Spinal cord (tissue), 10 donors: ENCODE measurements at places on chromosomes 7 and 10.

DNA sequence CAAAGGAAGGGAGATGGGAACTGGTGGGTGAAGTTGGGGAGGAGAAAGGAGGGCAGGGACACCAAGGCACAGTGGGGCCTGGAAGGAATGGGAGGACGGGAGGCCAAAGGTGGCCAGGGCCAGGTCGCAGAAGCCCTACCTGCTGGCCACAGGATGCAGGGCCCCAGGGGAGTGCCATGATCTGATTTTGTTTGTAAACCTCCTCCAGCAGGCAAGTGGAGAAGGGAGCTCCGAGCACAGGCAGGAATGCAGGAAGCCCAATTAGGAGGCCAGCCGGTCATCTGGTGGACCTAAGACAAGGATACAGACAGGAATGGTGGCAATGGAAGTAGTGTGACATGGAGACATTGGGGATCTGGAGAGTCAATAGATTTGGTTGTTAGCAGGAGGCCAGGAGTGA is 107.0 kb upstream of the ZMIZ1 start:
- H3K36me3 ChIP-seq = no peaks in the 10 kb centered on the region
- peaks cover 58% of the 10 kb centered on the region for H3K4me1 ChIP-seq
- H3K4me3 ChIP-seq = no peak overlapping the region
- H3K27ac ChIP-seq = no peak overlapping the region
- no peak for DNase-seq
- no peaks in the 10 kb centered on the region for H3K27me3 ChIP-seq

GRCh38 chr10:58672845-58673244 is 160.2 kb downstream of the BICC1 start:
- no peaks in the 10 kb centered on the region for H3K36me3 ChIP-seq
- H3K4me3 ChIP-seq = no peak overlapping the region
- H3K27me3 ChIP-seq = no peaks in the 10 kb centered on the region
- no peak overlapping the region for H3K27ac ChIP-seq
- no peaks in the 10 kb centered on the region for H3K4me1 ChIP-seq
- DNase-seq = peak; percentile 29

DNA sequence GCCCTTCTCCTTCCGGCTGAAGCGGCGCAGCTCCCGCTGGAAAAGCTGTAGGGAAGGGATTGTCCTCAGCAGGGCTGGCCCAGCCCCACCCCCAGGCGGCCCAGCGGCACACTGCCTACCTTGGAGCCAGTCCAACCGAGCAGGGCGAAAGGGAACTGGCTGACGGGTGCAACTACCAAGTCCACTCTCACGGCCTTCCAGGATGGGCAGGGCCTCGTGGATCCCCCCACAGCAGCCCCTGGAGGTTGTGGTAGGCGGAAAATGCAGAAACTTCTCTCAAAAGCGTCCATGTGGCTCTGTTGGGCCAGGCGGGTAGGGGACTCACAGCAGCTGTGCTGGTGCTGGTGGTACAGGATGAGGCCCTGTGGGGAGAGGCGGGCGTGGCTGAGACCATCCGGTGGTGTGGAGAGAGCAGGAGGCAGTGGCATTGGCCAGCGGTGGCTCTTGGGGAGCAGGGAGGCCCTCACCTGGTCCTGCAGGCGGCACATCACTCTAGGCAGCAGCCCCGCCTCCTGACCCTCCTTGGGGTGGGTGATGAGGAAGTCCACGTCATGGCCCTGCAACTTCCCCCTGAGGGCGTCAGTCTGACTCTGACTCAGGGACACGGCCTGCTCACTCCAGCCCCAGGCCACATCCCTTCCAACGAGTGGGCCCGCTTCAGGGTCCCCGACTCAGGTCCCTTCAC is 8.4 kb upstream of the PGAM2 start:
- H3K4me3 ChIP-seq = no peak overlapping the region
- H3K27me3 ChIP-seq = no peaks in the 10 kb centered on the region
- no peak overlapping the region for H3K27ac ChIP-seq

DNA sequence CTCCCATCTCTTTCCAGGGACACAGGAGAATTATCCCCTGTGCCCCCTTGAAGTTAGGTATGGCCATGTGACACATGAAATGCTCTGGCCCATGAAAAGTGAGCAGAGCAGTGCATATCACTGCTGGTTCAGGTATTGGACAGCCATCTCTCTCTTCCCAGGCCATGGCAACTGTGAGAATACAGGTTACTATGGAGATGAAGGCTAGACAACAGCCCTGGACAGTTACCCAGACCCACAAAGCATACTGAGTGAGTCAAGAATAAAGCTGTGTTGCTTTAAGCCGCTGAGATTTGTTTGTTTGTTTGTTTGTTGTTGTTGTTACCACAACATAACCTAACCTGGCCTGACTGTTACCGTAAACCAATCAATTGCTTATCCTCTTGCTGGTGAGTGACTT is 722.3 kb downstream of the KCNMA1 start:
- H3K27ac ChIP-seq = no peak overlapping the region
- peaks cover 2% of the 10 kb centered on the region for H3K4me1 ChIP-seq
- H3K27me3 ChIP-seq = no peaks in the 10 kb centered on the region
- H3K4me3 ChIP-seq = no peak overlapping the region
- H3K36me3 ChIP-seq = no peaks in the 10 kb centered on the region
- DNase-seq = no peak

GRCh38 chr7:15085366-15085765 is 182.8 kb upstream of the DGKB start:
- no peaks in the 10 kb centered on the region for H3K27me3 ChIP-seq
- H3K36me3 ChIP-seq = no peaks in the 10 kb centered on the region
- no peaks in the 10 kb centered on the region for H3K4me1 ChIP-seq
- DNase-seq = no peak

- H3K27ac ChIP-seq = peak overlapping the region; percentile 65
- H3K4me3 ChIP-seq = no peak overlapping the region
- H3K27me3 ChIP-seq = no peaks in the 10 kb centered on the region
- no peaks in the 10 kb centered on the region for H3K36me3 ChIP-seq
Observed at GRCh38 chr10:121668314-121669027, 70.2 kb upstream of the FGFR2 start.

- DNase-seq = no peak
- H3K4me3 ChIP-seq = no peak overlapping the region
- no peak overlapping the region for H3K27ac ChIP-seq
- no peaks in the 10 kb centered on the region for H3K4me1 ChIP-seq
Observed at GRCh38 chr10:92742331-92743228, 52.8 kb downstream of the HHEX start.

DNA sequence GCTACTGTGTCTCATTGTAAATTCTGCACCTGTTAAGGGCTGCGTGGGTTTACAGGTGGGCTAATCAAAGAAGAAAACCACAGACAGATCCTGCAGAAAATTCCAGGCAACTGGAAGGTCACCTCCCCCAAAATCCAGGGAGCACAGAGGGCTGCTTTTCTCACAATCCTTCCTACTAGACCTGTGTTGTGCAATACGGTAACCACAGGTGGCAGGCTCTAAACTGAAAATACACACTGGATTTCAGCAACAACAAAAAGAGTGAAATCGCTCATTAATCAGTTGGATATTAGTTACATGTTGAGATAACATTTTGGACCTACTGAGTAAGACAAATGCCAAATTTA is 83.2 kb downstream of the SLC16A9 start:
- no peak overlapping the region for H3K27ac ChIP-seq
- H3K36me3 ChIP-seq = no peaks in the 10 kb centered on the region
- peaks cover 3% of the 10 kb centered on the region for H3K4me1 ChIP-seq
- no peaks in the 10 kb centered on the region for H3K27me3 ChIP-seq

- no peak overlapping the region for H3K4me3 ChIP-seq
- H3K4me1 ChIP-seq = no peaks in the 10 kb centered on the region
- no peaks in the 10 kb centered on the region for H3K27me3 ChIP-seq
Observed at GRCh38 chr7:99155211-99155610, 11.3 kb upstream of the SMURF1 start.

DNA sequence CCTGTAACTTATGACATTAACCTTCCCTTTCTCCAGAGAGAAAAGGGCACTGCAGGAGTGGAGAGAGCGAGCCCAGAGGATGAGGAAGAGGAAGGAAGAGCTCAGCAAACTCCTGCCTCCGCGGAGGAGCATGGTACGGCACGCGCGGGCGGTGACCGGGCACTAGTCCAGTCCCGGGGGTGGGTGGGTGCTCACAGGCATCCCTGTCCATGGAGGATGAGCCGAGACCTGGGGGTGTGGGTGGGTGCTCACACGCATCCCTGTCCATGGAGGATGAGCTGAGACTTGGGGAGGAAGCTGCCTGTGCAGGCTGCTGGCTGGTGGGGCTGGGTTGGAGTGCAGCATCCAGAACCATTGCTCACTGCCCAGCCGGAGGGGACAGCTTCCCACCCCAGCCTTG is 23.8 kb downstream of the LRRC27 start:
- no peaks in the 10 kb centered on the region for H3K27me3 ChIP-seq
- no peak overlapping the region for H3K27ac ChIP-seq
- no peak for DNase-seq
- no peaks in the 10 kb centered on the region for H3K4me1 ChIP-seq
- no peak overlapping the region for H3K4me3 ChIP-seq
- peaks cover 79% of the 10 kb centered on the region for H3K36me3 ChIP-seq

GRCh38 chr10:75350791-75351190 is 50.8 kb downstream of the ZNF503 start:
- H3K27me3 ChIP-seq = no peaks in the 10 kb centered on the region
- DNase-seq = no peak
- H3K36me3 ChIP-seq = no peaks in the 10 kb centered on the region
- peaks cover 7% of the 10 kb centered on the region for H3K4me1 ChIP-seq

- H3K4me1 ChIP-seq = no peaks in the 10 kb centered on the region
- no peaks in the 10 kb centered on the region for H3K36me3 ChIP-seq
- H3K27ac ChIP-seq = no peak overlapping the region
Observed at GRCh38 chr10:81944609-81945008, 69.6 kb downstream of the NRG3 start.

DNA sequence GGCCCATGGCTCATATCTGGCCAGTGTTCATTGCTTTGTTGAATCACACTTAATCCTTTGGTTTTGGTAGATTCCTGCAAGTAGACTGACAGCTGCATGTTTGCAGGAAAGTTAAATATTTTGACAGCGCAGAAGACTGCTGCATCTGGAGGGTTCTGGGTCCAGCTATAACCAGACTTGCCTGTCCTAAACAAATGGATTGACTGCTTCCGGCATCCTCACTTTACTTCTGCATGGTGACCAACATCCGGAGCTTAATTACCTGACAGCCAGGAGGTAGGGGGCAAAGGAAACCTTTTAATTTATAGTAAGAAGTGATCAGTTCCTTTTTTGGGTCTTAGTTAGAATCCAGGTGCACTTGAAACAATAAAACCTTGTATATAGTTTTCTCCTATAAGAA is 263.3 kb downstream of the SNX10 start:
- peaks cover 6% of the 10 kb centered on the region for H3K4me1 ChIP-seq
- H3K4me3 ChIP-seq = no peak overlapping the region
- H3K27me3 ChIP-seq = peaks cover 6% of the 10 kb centered on the region
- H3K27ac ChIP-seq = no peak overlapping the region

DNA sequence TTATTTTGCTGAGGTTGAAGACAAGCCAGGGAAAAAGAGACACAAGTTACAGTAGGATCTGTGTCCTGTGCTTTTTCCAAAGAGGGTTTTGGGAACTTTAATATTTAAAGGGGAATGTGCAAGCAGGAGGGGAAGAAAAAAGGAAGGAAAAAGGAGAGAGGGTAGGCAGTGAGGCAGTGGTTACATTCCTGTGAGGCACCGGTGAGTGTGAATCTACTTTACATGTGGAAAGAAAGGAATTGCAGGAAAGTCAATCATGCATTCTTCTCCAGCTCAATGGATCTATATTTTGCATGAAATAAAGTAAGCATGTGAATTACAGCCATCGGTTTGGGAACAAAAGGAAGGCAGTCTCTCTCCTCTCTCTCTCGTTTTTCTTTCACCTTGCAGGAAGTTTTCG is 12.6 kb upstream of the DYNC2I1 start:
- no peak overlapping the region for H3K27ac ChIP-seq
- no peaks in the 10 kb centered on the region for H3K4me1 ChIP-seq
- H3K36me3 ChIP-seq = no peaks in the 10 kb centered on the region
- no peaks in the 10 kb centered on the region for H3K27me3 ChIP-seq
- DNase-seq = no peak
- no peak overlapping the region for H3K4me3 ChIP-seq
